DMS79 (cell line): ENCODE measurements at places on chromosomes 5 and 9.
A peak's percentile ranks its signal among the peaks of the same experiment; 100 is the strongest.

DNA sequence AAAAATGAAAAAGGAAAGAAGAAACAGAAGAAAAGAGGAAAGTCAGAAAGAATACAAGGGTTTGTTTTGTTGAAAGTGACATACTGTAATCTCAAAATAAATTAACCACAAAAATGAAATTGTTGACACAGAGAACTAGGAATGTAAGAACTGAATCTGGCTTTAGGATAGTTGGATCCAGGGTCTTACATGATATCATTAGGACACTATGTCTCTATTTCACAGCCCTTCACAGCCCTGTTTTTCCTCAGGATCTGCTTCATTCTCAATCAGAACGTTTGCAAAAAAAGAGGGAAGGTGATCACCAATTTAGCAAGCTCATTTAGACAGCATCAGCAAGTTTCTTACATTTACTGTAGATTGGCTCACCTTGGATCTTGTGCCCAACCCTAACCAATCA, 188.5 kb upstream of the NREP start:
- no peak for DNase-seq

GRCh38 chr9:127050591-127051001, 71.8 kb downstream of the ANGPTL2 start:
- DNase-seq: no peak

DNA sequence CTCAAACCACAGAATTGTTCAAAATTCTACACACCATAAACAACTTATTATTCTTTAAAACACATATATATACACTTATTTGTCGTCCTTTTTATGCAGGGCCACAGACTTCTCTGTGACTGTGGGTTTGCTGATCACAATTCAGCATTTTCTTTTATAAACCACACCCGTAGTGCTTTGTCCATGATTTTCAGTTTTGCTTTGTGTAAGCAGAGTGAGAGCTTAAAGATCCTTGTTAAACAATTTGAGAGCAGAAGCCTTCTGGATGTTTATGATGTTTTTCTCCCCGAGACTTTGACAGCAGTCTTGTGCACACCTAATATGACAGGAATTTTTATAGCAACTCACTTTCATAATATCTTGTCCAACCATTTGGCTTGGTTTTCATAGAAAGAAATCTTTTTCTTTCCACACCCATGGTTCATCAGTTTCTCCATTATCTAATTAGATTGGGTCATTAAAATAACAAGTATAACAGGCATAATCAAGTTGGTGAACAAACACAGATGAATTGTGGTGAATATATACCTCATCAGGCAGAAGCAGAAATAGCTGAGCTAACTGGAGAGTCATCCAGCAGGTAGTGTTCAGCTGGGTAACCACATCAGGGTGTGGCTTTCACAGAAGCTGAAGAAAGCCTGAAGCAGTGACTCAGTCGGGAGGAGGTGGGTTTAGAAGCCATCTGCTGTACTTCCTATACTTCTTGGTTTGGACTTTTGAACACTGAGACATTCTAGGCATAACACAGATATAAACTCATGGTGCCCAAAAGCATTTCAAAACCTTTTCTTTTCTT, 232.8 kb downstream of the DOCK8 start:
- DNase-seq: no peak

DNA sequence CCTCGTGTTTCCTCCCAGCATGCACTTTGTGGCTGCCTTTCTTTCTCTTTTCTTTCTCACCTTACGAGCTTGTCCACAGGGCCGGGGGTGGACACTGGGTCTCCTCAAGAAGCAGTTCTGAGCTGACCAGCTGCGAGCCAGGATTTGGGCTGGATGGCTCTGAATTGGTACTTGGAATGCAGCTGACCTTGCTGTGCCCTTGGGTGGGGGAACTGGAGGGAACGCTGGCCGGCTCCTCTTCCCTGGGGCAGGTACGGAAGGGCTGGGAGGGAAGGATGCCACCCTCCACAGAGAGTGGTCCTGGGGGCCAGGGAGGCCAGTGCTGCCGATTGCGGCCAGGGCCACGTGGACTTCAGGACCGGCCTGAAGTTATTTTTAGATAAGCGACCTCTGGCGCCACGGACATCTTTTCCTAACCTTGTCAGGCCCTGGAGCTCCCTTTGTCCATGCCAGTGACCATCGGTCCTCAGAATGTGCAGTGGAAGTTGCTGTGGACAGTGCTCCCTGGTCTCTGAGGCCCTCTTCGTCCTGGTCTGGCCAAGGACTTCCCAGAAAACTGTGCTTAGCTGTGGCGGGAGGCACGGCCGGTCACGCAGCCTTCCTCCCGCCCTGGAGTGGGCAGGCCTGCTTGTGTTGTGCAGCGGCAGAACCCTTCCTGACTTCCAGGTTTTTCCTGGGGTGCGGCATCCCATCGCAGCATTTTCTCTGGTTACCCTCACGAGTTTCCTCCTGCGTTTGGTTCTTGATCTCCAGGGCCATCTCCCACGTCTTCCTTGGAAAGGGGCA, 13.5 kb upstream of the AHRR start:
- DNase-seq: no peak

DNA sequence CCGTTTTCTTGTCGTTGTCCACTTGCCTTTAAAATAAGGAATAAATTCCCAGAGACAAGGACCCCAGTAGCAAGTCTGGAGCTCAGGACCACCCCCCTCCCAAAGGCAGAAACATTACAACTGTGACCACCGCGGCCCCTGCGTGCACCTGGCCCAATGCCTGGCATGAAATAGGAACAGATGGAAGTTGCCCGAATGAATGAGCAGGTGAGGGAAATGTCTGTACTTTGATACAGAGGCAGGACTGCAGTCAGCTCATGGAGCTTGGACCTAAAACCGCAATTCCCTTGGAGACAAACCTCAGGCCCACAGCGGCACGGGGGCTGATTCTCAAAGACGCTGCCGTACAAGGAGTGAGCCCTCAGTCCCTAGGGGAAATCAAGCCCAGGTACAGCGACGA, 55.3 kb upstream of the SARDH start:
- DNase-seq: no peak

GRCh38 chr9:13568405-13568804, 288.9 kb upstream of the MPDZ start:
- peak; percentile 51 for DNase-seq

GRCh38 chr9:75239176-75239575, 150.9 kb downstream of the OSTF1 start:
- no peak for DNase-seq
